ENCODE measurements at places on chromosomes 5 and 9.

DNA sequence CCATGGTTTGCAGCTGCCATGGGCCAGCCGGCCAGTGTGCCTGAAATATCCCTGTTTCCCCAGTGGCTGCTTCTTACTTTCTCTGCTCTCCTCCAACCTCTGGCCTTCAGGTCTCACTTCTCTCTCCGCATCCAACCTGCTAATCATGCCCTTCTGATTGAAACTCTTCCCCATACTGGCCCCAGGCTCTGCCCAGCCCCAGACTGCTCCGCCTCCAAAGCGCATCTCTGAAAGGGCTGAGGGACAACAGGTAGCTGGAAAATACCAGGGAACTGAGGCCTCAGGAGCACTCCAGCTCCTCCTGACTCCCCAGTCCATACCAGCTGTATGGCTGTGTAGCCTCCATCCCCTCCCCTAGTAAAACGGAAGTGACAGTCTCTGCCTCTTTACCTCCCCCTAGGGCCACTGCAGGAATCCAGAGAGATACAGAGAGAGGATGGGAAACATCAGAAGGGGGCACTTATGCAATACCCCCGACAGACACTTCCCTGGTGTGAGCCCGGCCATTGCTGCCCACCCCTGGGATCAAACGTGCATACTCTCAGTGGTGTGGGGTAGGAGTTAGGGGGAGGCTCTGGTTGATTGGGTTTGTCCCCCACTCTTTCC is 34.2 kb downstream of the PAX5 start:
- no peak for DNase-seq

GRCh38 chr9:126805554-126806262 is 868 bp downstream of the ZBTB43 start:
- peak; percentile 71 for DNase-seq

DNA sequence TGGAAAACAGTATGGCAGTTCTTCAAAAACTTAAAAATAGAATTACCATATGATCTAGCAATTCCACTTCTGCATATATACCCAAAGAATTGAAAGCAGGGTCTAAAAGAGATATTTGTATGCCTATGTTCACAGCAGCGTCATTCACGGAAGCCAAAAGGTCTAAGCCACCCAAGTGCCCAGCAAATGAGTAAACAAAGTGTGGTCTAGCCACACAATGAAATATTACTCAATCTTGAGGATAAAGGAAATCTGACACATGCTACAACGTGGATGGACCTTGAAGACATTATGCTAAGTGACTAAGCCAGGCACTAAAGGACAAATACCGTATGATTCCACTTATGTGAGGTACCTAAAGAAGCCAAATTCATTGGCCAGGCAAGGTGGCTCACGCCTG is 11.1 kb upstream of the MED27 start:
- DNase-seq, result no peak

GRCh38 chr9:4148231-4148561 is 151.7 kb downstream of the GLIS3 start:
- DNase-seq, result no peak

DNA sequence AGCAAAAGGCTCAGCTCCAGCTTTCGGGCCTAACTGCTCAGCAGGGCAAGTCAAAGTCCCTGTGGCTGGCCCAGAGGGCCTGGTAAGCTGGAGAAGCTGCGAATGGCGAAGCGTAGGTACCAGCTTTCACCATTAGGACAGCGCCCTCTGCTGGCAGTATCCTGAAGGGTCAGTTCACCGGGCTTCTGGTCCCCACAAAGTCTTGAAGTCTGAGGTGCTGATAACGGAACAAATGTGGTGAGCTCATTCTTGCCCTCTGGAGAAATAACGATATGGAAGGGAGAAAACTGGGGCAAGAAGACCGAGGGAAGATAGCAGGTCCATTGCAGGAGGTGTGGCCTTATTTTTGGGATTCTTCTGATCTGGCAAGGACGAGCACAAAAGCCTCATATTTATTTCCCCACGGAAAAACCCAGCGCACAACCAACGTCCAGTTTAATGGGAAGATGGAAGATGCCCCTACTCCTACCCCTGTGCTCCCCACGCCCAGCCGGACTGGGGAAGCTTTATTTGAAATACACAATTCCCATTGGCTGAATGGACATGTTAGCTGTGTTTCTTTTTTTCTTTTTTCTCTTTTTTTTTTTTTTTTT is 7.2 kb downstream of the SOWAHA start:
- peak; percentile 70 for DNase-seq

DNA sequence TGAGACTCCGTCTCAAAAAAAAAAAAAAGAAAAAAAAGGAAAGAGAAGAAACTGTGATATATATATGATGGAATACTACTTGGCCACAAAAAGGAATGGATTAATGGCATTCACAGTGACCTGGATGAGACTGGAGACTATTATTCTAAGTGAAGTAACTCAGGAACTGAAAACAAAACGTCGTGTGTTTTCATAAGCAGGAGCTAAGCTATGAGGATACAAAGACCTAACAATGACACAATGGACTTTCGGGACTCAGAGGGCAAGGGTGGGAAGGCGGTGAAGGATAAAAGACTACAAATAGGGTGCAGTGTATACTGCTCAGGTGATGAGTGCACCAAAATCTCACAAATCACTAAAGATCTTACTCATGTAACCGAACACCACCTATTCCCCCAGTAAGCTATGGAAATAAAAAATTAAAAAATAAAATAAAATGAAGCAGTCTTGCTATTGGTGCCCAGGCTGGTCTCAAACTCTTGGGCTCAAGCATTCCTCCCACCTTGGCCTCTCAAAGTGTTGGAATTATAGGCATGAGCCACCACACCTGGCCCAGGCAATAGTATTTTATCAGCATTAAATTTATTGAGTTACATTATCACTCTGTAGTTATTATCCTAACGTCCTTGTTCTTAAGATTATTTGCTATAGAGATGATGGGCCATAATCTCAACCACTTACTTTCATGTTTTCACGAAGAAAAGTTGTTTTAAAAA is 71.5 kb upstream of the GPBP1 start:
- no peak for DNase-seq

Data from stimulated activated CD8-positive, alpha-beta memory T cell treated with anti-CD3 and anti-CD28 coated beads, Interleukin-4, amount 100 ng/mL, for 4 hours (primary cell).